ENCODE measurements at places on chromosomes 7 and 10.
A peak's percentile ranks its signal among the peaks of the same experiment; 100 is the strongest.

GRCh38 chr7:121398246-121398645 is 2.1 kb upstream of the FAM3C start:
- peak; percentile 15 for DNase-seq

DNA sequence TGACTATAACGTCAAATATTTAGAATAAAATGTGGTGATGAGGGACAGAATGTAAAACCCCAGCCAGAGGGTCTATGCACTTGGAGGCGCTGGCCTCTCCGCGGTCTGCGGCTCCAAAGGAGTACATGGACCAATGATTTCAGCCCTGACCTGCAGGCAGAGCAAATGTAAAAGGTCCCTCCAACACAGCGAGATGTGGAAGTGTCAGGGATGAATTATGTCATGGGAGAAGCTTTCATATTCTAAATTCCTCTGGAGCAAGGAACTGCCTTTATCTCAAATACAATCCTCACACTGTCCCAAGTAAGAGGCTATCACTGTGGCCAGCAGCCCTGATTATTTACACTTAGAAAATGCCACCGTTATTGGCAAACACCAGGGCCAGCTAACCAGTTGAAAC is 139.4 kb downstream of the GFRA1 start:
- no peak for DNase-seq

DNA sequence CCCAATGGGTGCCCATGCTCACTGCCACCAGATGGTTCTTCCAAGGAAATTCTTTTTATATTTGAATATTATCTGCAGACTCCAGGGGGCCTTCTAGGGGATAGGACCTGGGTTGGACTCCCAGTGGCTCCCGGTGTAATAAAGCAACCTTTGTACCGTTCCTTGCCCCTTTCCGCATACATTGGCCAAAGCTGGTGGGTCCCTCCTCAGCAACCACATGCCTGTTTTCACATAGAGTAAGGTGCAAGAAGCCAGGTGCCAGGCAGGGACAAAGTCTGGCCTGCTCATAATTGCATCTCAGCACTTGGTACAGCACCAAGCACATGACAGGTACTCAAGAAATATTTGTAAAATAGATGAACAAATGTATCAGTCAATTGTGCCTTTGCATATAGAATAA is 46.4 kb upstream of the PPP1R3C start:
- no peak for DNase-seq

- no peak for DNase-seq
Measured at GRCh38 chr10:103784723-103785418, 70.5 kb downstream of the SH3PXD2A start.

Data from PC-3 (cell line).